ENCODE measurements at places on chromosomes 5 and 9.

GRCh38 chr9:137241490-137242268 is 592 bp downstream of the TUBB4B start:
- DNase-seq, result peak; percentile 67

DNA sequence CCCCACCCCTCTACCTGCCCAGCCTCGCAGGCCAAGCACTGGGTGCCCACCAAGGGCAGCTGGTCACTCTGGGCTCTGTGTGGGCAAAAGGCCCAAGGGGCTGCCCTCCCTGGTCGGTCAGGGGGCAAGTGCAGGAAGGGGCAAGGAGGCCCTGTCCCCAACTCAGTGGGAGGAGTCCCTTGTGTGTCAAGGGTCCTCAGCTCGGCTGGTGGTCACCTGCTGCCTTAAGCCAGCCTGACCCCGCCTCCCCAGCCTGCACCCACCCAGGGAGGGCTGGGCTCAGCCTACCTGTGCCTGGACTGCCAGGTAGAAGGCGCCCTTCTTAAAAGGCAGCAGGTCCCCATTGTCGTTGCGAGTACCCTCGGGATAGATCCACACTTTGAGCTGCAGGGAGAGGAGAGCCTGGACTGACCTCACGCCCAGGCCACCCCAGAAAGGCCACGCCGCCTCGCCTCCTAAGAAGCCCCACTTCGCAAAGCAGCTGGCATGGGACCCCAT is 10.9 kb downstream of the AGPAT2 start:
- DNase-seq, result no peak

- DNase-seq, result no peak
Observed at GRCh38 chr9:98083061-98083501, 26.5 kb downstream of the NANS start.

- DNase-seq, result peak; percentile 68
Observed at GRCh38 chr5:172958331-172959046, 735 bp upstream of the RPL26L1 start.

- DNase-seq, result no peak
Observed at GRCh38 chr5:50653946-50654345, 12.5 kb upstream of the PARP8 start.

DNA sequence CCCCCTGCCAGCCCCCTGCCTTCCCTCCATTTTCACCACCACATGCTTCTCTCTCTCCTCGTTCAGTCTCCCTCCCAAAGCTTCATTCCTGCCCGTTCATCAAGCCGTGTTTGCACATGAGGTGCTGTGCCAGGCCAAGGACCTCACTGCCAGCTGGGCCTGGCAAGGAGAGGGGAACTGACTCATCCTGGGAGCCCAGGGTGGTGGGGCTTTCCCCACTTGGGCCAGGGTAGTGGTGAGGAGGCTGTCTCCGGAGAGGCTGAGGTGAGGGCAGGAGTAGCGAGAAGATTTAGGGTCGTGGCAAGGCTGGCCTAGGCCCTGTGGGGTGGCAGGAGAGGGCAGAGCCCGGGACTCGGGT is 30.4 kb upstream of the NOTCH1 start:
- DNase-seq, result peak; percentile 63

DNA sequence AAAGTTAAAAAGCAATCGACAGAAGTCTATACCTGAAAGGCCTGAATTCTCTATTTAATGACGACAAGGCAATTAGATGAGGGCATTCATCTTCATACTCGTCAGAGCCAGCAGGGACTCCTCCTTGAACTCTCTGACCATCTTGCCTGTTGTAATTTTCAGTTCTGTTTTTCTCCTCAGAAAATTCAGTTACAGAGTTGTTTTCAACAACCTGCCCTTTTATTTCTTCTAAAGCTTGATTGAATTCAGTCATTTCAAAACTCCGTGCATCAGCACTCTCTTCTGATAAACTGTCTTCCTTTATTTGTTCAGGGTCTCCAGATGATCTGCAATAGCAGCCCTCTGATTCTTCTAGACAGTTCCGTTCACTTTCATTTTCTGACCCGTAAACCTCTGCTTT is 15.6 kb downstream of the RIOK2 start:
- peak; percentile 29 for DNase-seq

Measured in inflammatory macrophage treated with lipopolysaccharide for 4 hours (primary cell).